ENCODE measurements at places on chromosomes 7 and 10.

- DNase-seq = no peak
Measured at GRCh38 chr7:66296557-66296956, 91.4 kb downstream of the TPST1 start.

DNA sequence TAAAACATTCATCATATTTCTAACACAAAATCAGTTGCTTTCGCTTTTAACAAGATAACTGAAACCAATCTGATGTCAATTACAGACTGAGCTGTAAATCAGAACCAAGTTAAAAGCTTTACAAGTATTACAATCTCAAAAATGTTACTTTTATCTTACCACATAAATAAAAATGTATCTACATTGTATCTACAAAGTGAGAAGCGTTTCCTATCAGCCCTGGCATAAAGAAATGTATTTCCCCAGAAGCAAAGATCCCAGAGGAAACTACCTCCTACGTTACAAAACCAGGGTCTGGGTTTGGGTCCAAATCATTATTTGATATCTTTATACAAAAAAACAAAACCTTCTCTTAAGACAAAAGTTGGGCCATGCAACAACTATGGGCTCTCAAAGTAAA lies 2.6 kb downstream of the SMURF1 start:
- peak; percentile 6 for DNase-seq

DNA sequence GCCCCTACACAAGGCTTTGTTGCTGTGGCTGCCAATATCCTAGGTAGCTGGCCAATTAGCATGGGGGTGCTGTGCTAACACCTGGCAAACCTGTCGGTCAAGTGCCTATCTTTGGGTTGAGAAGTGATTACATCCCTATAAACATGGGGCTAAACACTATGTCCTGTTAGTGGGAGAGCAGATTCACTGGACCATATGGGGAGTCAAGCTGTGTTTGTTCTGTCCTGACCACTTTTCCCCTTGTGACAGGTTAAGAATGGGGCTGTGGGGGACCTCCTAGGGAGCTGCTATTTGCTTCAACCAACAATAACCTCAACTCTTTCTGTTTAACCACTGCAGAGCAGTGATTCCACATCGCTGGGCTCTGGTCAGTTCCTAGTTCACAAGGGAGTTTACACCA lies 151.5 kb upstream of the AOAH start:
- DNase-seq = no peak

GRCh38 chr10:100741378-100742075 lies 3.9 kb upstream of the PAX2 start:
- DNase-seq = no peak

DNA sequence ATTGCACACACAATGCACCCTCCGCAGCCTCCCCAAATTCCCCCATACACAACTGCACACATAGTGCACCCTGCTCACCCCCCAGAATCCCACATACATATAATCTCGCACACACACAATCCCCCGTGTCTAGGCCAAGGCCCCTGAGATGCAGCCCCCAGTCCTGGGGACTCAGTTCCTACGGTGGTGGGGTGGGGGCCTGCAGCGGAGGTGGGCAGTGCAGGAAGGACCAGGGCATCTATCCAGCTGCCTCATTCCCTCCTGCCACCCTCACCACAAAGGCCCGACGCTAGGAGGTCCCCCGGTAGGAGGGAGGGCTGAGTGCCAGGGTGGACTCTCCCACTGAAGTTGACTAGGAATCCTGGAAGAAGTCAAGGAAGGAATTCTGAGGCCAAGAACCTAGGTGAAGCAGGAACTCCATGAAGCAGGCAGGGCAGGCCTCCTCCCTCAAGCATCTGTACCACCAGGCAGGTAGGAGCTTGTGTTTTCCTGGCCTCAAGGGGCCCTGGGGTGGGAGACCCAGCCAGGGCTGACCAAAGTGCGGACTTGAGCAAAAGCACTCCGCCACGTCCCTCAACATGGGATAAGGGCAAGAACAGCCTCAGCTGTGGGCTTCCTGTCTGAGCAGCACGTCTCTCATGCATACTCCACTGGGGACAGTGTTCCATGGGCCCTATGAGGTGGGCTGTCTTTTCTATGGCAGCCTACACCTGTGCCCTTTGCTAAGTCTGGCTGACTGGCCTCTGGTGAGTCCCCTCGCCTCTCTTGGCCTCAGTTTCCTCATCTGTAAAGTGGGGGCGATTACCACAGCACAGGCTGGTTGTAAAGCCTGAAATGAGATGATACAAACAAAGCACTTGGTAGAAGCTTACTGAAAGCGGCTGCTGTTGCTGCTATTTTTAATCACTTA lies 145.7 kb downstream of the MAPK8 start:
- no peak for DNase-seq

DNA sequence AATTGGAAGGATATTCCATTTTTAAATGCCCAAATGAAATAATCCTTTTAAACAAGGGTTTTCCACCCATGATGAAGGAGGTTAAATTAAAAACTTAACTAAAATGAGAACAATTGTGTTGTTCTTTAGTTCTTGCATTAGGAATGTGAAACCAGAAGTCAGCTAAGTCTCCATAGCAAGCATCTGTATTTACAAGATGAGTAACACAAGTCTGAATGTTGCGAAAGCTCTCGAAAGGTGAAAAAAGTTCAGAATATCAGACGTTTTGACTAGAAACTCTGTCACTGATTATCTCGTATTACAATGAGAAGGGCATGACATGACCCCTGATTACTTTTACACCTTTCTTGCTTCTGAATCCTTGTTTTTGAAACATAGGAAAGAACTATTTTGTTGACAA lies 149.6 kb downstream of the BICC1 start:
- DNase-seq = no peak

- no peak for DNase-seq
Measured at GRCh38 chr10:30992681-30993080, 39.0 kb downstream of the ZNF438 start.

GRCh38 chr10:8544057-8544380 lies 489.5 kb downstream of the GATA3 start:
- no peak for DNase-seq

GRCh38 chr7:45564485-45564884 lies 9.7 kb upstream of the ADCY1 start:
- no peak for DNase-seq

DNA sequence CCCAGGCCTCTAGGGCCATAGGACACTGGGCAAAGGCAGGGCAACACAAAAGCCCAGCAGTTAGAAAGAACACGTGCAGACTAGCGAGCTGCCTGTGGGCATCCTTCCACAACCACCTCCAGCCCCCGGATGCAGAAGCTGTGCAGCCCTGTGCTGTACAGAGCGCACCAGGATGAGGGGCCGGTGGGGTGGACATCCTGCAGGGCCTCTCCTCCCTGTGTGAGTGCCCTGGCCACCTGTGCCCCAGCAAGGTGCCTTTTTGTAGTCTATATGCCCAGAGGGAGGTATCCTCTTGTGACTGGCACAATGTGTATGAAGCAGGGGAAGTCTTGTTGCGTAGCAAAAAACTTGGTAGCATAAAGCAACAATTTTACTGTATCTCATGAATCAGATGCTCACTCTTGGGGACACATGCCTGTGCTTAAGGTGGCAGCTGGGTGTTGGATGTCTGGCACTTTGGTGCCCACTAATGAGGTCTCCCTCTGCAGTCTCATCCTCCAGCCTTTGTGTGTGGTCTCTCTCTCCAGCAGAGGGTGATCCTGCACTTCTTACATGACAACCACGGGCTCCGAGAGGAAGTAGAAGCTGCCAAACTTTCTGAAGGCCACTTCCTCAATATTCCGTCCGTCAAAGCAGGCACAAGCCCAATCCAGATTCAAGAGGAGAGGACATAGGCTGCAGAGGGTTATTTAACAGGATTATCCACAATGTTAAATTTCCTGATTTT lies 8.7 kb downstream of the NCAPG2 start:
- peak; percentile 36 for DNase-seq

- DNase-seq = no peak
Measured at GRCh38 chr10:99370993-99371392, 41.8 kb downstream of the CNNM1 start.

DNA sequence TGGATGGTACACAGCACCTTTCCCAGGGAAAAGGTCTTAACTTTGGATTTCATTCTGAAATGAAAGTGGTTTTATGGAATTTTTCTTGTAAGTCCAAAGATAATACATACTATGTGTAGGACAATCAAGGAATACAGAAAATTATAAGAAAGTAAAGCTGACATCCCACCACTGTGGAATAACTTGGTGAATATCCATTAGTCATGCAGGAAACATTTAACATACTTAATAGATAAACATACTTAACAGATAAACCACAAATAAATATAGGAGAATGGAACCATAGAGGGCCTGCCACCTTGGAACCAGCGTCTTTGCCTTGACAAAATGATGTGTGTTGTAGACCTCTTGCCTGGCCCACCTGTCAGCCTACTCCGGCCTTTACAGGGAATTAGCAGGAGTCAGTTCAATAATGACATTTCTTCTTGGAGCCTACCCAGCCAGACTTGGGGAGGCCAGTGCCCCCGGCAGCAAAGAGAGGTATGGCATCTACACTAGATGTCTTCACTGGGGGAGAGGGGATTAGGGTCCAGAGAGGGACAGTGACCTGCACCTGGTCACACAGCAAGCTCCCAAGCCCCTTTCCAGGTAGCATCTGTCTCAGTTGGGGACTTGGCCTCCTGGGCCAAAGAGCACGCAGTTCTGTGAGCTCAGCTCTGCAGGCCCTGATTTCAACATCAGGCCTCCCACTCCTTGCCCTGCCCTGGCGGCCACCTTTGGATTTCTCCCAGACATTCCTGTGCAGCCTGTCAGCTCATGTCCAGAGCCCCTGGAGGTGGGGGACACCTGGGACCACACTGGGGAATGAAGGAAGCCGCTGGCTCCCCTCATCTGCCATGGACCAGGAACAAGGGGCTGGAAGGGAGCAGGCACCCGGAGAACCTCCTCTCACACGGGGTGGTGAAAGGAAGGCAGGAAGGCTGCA lies 112.6 kb upstream of the PPIF start:
- no peak for DNase-seq

DNA sequence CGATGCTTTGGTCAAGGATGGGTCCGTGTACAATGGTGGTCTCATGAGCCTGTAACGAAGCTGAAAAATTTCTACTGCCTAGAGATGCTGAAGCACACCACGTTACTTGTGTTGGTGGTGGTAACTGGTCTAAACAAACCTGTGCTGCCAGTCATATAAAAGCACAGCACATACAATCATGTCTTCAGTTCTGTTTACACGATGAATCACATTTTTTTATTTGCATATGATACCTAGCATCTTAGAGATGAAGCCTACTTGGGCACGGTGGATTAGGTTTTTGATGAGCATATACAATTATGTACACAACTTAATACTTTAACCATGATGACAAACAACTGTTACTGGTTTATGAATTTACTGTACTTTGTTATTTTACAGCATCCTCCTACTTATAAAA lies 201.0 kb downstream of the ZMYND11 start:
- DNase-seq = no peak

GRCh38 chr7:129911790-129912189 lies 41.0 kb downstream of the UBE2H start:
- no peak for DNase-seq

- no peak for DNase-seq
Measured at GRCh38 chr7:83021032-83021431, 141.7 kb downstream of the PCLO start.

DNA sequence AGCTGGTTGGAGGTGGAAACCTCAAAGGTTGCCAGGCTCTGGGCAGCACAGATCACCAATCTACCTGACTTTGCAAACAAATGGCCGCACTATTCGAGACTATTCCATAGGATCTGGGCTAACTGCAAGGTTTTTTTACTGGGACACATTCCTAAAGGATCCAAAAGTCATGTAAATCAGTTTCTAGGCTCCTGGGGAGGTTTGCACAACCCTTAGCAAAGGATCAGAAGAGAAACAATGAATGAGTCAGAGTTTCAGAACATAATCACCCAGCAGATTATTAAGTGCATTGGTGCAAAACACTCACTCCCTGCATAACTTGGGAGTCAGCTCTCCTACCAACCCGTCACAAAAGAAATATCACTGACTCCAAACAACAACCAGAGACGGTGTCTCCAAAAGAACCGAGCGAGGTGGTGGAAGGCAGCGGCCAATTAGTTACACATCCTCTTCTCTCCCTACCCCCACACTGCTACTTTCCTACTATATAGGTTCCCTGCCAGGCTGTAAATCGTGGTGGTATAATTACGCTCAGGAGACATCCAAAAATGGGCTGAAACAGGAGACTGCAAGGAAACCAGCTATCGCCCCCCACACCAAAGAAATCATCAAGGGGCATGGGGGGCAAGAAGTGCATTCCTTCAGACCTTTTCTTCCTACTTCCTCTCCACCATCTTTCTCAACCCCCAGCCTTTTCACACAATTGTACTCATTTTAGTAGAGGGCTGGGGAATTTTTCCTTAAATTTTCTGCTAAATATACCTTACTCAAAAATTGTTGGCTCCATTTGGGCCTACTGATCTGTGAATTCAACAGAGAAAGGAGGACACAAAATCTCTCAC lies 3.2 kb downstream of the UBE2H start:
- no peak for DNase-seq

- DNase-seq = no peak
Measured at GRCh38 chr10:3425261-3425660, 252.7 kb upstream of the PITRM1 start.

DNA sequence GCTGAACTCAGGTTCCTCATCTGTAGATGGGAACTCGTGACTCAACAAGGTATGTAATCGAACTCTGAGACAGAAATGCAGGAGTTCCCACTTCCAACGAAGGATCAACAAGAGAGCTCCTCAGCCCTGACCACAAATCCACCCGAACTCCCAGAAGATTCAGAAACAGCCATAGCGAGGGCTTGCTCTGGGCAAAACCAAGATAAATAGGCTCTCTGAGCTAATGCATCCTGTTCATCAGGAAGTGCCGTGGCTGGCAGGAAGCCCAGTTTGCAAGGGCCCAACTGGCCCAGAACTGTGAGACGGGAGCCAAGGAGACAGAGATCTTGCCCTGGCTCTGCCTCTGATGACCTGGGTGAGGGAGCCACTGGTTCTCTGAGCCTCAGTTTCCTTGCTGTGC lies 141.7 kb upstream of the PFKP start:
- DNase-seq = no peak

DNA sequence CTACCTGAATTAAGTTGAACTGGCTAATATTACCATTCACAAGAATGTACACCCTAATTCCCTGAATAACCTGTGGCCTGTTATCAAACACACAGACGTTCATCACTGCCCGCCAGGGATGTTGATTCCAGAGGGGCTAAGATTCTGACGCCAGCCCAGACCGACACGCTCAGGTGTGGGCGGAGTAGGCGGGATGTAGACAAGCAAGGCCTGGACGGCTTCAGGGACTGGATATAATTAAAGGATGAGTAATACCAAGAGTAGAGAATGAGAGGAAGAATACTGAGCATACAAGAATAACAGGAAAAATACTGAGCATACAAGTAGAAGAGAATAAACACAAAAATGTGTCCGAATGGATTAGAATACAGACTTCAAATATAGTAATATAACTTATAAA lies 29.0 kb downstream of the CUBN start:
- DNase-seq = no peak

DNA sequence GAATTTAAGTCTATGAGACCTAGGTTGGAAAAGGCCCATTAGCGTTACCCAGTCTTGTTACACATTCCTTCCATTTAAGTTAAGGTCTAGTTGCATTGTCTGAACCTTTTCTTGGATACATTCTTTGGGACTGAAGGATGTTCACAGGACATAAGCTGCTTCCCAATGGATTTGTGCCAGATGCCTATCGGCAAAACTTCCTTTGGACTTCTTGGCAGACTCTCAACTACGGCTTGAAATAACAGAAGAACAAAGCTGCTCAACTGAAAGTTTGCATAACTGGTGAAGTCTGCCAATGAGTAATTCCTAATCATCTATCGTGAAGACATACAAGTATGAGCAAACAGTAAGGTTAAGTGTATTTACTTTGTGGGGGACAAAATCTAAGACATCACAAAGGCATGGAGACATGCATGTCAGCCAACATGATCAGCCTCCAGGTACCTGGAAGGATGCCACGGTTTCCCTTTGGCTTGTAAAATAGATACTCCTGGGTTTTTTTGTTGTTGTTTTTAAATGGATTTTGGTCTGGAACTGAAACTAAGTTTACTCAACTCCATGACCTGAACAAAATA lies 35.4 kb downstream of the MALSU1 start:
- no peak for DNase-seq

Measured in T-helper 1 cell (primary cell).